ENCODE measurements at places on chromosomes 3 and 15.

- DNase-seq, result peak; percentile 25
Measured at GRCh38 chr15:75928680-75929608, 25.3 kb downstream of the FBXO22 start.

GRCh38 chr3:164460851-164461250 is 617.4 kb downstream of the SI start:
- DNase-seq, result no peak

DNA sequence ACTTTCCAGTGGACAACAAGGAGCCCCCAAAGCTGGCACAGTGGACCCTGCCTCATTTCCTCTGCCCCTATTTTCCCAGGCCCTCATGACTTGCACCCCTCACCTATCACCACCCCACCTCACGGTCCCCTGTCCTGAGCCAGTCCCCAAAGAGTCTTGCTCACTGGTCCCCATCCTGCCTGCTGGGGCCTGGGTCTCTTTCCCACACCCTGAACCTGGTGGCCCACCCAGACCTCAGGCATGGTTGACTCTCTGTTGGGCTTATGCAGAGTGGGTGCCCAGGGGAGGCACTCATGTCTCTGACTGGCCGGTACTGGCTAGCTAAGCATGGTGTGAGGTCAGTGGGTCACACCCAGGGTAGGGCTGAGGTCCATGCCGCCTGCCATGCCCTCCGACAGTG is 73.2 kb downstream of the SLC12A8 start:
- DNase-seq, result no peak

DNA sequence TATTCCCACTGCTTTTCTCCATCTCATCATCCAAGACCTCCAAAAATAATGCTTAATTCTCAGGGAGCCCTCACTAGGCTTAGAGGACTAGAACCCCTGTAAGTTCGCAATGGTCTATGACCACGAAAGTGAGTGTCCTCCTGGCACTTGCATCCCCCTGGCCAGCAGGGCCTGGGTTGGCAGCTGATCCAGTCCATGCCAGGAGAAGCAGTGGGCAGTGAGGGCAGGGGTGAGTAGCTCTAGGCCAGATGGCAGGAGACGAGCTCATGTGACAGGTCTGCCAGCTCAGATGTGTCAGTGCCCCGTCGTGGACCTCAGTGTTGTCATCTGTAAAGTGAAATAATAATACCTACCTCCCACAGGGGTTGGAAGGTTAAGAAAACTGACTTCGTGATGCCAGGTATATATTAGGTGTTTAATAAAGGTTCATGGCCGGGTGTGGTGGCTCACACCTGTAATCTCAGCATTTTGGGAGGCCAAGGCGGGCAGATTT is 11.1 kb downstream of the GP5 start:
- DNase-seq, result no peak

DNA sequence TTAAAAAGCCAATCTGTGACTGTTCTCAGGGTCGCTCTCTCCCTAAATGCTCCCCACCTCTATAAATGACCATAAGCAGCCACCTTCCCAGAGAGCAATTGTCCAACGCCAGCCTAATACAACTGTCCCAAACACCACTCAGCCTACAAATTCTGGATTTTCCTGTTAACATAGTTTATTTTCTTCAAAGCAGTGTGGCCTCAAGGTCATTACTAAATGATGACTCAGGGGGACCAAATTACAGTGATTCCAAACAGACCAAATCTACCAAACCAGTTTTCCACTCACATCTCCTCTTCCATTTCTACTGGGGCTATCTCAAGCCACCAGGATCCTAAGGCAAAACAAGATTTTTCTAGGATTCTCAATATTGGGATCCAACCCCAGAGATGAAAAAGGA is 22.5 kb downstream of the HEXA start:
- no peak for DNase-seq

- no peak for DNase-seq
Measured at GRCh38 chr3:30299674-30300385, 306.6 kb upstream of the TGFBR2 start.

DNA sequence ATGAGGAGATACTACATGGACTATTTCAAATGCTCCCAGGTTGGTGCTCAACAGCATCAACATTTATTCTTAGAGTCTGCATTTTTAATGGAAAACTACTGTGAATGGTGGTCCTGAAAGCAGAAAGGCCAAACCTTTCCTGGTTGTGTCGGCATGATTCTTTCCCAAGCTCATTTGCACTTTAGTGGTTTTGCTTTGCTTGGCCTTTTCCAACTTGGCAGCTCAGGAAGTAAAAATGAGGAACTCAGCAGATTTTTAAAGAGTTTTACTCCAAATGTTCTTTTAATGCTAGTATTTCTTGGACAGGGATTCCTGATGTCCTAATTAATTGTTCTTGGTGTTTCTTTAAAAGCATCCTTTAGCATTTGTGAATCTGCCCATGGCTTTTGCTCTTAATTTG is 197.4 kb downstream of the SLC9A9 start:
- DNase-seq, result no peak

- no peak for DNase-seq
Measured at GRCh38 chr3:121883507-121883906, 10.7 kb upstream of the SLC15A2 start.

- DNase-seq, result no peak
Measured at GRCh38 chr3:16103472-16103871, 71.0 kb upstream of the GALNT15 start.

Measured in umbilical cord (tissue), 2 donors.